ENCODE measurements at places on chromosomes 11 and 22.

DNA sequence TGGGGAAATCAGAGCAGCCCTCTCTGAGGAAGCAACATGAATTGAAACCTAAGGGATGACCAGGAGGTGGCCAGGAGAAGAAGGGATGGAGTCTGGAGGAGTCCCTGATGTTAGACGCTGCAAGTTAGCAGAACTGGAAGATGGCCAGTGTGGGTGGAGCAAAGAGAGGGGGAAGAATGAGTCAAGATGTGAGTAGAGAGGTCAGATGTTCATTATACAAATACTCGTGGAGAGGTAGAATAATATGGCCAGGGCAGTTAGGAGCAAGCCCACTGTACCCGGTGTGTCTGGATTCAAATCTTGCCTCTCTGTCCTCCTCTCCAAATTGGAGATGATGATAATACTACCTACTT lies 242.0 kb downstream of the TENM4 start:
- DNase-seq, result no peak

- no peak for DNase-seq
Observed at GRCh38 chr11:133663135-133663985, 131.1 kb upstream of the OPCML start.

- no peak for DNase-seq
Observed at GRCh38 chr11:47607380-47607779, 13.2 kb upstream of the C1QTNF4 start.

DNA sequence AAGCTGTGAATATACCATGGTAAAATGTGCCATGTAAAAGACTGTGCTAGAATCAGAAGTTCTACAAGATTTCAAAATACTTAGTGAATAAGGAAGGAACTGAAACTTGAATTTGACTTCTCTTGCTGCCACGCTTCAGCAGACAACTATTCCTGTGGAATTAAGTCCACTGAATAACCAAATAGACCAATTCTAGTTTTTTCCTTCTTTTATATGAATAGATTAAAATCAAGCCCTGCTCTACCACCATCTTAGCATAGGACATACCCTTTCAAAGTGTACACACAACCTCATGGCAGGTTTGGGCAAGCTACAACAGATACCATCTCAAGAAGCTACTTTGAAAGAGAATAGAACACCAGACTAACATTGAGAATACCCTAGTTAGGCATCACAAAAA lies 23.4 kb upstream of the CLNS1A start:
- no peak for DNase-seq

DNA sequence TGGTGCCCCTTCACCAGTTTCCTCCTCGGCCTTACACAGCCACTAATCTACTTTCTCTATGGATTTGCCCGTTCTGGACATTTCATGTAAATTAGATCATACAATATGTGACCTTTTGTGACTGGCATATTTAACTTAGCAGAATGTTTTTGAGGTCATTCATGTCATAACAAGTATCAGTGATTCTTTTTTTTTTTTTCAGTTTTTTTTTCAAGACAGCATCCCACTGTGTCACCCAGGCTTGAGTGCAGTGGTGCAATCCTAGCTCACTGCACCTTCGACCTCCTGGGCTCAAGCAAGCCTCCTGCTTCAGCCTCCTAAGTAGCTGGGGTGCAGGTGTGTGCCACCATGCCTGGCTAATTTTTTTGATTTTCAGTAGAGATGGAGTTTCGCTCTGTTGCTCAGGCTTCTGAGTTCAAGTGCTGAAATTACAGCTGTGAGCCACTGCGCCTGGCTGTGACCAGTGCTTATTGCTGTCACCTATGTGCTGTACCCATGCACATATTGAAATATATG lies 22.7 kb downstream of the KIAA1671 start:
- DNase-seq, result no peak

DNA sequence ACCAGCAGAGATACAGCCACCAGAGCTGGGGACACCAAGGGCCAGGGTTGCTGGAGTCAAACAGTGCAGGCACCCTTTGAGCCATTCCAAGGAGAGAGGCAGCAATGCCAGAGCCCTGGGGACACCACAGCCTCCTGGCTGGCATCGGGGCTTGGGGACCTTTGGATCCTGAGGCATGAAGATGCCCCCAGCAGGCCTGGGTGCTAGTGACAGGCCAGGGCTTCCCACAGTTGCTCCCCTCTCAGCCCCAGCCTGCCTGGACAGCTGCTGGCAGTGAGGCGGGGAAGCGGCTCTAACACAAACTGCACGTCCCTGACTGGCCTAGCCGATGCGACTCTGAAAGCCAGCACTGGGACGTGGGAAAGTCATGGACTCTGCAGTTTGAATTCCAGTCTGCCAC lies 2.7 kb downstream of the CD5 start:
- DNase-seq, result no peak

- DNase-seq, result no peak
Observed at GRCh38 chr11:111871693-111872161, 346 bp upstream of the ALG9 start.

DNA sequence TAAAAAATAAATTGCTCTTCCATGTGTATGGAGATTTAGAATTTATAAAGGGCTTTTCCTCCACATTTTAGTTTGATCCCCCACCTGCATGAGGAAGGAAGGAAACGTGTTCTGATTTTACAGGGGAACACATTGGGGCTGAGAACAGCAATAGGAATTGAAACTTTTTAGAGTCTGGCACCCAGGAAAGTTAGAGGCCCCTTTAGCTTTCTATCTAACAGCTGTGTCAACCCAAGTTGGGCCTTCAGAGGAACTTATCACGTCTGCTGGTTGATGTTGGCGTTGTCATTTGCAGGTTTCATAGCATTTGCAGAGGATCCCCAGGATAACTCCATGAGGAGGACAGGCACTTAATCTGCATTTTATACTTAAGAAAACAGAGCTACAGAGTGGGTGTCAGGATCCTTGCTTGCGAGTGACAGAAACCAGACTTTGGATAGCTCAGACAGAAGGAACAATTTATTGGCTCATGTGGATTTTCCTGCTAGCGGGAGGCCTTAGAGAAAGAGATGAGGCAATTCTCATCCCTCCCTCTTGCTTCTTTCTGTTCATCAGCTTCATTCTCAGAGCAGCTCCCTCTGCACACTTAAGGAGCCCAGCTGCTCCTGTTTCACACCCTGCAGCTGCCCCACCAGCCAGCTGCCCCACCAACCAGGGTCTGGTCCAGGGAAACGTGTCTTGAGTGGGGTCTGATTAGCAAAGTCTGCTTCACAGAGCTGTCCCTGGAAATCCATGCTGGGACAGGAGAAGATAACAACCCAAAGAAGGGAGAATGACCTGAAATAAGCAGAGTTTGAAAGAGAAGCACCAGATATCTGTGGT lies 92.5 kb upstream of the OR4B1 start:
- no peak for DNase-seq

GRCh38 chr22:39148727-39149535 lies 3.5 kb downstream of the CBX7 start:
- no peak for DNase-seq

GRCh38 chr11:17979770-17980371 lies 33.0 kb downstream of the SERGEF start:
- DNase-seq, result no peak

DNA sequence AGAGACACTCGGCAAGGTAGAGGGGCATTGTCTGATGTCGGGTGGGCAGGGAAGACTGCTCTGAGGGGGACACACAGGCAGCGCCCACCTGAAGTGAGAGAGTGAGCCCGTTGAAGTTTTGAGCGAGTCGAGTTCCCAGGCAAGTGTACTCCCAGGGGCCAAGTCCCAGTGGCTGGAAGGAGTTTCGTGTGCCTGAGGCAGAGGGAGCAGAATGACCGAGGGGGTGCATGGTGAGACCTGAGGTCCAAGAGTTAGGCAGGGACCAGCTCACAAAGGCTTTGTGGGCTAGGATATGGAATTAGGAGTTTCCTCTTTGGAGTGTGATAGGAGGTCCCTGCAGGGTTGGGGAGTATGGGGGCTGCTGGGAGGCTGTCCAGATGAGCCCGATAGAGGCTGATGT lies 6.2 kb downstream of the SCN2B start:
- DNase-seq, result no peak

GRCh38 chr11:17772704-17773600 lies 38.4 kb downstream of the KCNC1 start:
- DNase-seq, result no peak

DNA sequence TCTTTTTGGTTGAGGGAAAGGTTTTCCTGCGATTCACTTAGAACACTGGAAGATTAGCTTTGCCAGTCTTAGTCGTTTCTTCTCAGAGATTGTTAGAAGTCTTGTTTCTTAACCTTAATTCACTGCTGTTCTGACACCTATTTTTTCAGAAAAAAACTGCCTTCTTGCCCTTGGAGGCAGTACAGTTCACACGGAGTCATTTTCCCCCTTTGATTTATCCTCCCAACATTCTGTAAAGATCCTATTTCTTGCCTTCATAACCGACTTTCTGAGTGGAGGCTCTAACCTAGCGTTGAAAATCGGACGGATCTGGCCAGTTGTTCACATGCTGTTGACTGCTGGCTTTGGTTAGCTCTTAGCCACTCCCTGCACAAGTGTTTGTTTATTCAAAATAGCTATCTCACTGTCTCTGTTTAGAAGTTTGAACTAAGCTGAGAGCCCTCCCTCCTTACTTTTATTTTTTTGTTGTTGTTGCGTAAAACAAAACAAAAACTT lies 737 bp downstream of the BCL2L13 start:
- DNase-seq, result no peak

Measured in esophagus squamous epithelium (tissue), 5 donors.